ENCODE measurements at places on chromosomes 2 and 18.

DNA sequence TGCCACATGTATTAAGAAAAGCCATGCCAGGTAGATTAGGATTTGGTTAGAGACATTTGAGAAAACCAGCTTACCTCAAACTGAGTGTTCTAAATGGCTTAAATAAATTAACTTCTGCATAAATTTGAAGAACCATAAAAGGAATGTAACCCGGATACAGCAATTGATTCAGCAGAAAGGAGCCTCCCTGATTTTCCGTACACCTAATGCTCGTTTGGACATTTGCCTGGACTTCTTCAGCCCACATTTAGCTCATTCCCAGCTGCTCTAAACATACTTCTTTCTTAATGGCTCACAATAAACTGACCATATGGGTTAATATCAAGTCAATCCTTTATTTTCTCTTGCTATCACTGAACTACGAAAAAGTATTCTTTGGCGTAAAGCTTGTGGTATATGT, 392.4 kb downstream of the ZNF516 start:
- no peak for DNase-seq

GRCh38 chr2:24682304-24682703, 110.9 kb downstream of the PTRHD1 start:
- DNase-seq, result no peak

DNA sequence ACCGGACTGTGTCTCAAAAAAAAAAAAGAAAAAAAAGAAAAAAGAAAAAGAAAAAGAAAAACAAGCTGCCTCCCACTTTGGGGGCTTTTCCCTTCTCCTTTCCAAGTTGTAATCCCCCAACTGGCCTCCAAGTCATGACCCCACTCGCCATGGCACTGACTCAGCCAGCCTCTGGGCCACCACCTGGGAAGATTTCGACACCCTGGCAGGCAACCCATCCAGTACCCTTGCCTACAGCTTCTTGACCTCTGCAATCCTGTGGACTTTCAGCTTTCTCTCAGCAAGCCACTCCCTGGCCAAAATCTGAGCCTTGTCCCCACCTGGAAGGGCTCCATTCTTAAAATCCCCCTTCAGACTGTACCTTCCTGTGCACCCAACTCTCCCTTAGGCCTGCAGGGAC, 22.3 kb upstream of the FOSL2 start:
- DNase-seq, result no peak

DNA sequence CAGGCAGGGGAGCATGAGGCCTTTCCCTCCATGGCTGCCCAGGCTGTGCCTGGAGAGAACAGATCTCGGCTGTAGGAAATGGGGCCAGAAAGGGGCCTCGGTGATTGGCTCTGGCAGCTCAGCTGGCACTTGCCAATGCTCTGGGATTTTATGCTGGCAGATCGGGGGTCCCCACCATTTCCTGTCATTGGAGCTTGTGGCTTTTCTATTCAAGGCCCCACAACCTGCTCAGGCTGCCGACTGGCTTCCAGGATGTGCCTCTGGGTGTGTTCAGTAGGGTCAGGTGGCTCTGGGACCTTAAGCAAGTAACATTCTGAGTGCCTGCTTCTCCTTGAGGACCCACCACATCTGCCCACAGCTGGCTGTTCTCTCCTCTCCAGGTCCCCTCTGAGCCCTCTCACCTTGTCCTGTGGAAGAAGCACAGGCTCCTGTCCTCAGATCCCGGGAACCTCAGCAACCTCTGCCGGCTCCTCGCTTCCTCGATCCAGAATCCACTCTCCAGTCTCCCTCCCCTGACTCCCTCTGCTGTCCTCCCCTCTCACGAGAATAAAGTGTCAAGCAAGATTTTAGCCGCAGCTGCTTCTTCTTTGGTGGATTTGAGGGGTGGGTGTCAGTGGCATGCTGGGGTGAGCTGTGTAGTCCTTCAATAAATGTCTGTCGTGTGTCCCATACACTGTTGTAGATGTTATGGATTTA, 4.2 kb downstream of the GNLY start:
- DNase-seq, result no peak

GRCh38 chr18:12828116-12829051, 55.7 kb downstream of the PTPN2 start:
- DNase-seq, result no peak

DNA sequence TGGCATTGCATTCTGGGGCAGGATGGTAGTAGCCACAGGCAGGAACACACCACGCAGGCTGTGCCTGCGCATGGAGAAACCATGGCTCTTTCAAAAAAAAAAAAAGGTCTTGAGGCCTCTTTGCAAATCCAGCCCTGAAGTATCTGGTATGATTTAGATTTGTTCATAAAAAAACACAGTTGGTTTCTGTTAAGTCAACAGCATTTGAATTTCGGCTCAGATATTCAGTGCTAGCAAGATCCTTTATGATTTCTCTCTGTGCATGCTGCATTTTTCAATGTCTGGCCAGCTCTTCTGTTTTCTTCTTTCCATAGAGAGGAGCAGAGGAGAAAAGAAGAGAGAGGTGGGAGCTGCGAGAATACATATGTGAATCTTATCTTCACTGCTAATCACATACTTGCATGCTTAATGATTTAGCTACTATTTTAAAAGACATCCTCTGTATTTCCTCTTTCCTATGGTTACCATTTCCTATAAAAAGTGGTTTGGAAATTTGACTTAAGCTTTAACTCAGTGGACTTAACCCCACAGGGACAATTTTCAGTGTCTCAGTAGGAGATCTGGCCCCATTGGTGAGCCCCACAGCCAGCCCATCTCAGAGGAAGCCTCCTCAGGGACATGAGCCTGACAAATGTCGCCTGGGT, 214.3 kb upstream of the APCDD1 start:
- no peak for DNase-seq

DNA sequence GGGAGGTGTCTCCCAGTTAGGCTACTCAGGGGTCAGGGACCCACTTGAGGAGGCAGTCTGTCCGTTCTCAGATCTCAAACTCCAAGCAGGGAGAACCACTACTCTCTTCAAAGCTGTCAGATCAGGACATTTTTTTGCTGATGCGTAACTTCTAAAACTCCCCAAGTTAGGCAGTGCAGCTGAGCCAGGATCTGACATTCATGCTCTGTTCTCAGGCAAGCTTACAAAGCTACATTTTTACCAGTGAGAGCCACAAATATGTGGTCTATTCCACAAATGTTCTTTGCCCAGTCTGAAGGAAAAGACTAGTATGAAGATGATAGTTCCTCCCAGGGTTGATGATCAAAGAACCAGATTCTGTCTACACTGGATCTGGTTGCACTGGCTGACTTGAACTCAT, 184.1 kb downstream of the MTCL1 start:
- no peak for DNase-seq

- DNase-seq, result no peak
Measured at GRCh38 chr18:35458271-35458670, 39.5 kb downstream of the INO80C start.
